ENCODE measurements at places on chromosomes 1 and 21. TPM values are rescaled to one million over a fixed set of nuclear protein-coding genes. Genes with fewer than 3 reads are reported as not detected.

Gene GSTM1
- not detected for total RNA-seq

Gene KMO
- total RNA-seq = 1.2 TPM

Gene NR5A2
- total RNA-seq = 0.95 TPM

Gene FCN3
- total RNA-seq = 10.4 TPM

Gene KNCN
- total RNA-seq = not detected

Gene BCL2L15
- 0.32 TPM for total RNA-seq

Gene LRRC7
- total RNA-seq = 9.5 TPM

Gene LCE3D
- total RNA-seq = not detected

Gene ACTA1
- total RNA-seq = 6.4 TPM

DNA sequence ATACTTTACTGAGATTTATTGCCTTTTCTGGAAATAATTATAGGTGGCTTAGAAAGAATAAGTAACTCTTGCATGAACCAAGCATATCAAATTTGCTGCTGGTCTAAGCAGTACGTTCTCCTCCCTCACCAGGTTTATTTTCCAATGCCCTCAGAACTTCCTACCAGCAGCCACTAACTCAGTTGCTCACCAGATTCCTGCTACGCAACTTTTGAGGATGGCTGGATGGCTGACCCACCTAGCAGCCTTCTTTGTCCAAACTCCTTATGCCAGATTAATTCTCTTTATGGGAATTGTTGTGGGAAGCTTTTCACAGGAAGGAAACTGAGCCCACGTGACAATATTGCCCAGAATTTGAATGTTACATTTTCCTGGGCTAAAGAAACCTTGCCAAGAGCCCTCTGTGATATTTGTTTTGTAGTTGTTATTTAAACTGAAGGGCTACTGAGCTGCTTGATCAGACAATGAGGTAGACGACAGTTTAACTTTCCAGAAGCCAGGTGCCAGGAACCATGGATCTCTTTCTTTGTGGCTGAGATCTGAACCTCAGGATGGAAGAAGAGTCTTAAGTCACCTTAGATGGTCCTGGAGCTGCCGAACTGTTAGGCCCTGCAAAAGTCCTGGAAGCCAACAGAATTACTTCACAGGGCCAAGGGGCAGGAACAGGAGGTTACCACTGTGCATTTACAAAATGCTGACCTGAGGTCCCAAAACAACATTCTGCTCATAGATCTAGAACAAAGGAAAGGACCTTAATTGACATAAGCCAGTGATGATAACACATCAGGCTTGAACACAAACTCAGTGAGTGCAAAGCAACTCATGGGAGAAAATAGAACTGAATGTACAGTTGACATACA is 85.5 kb upstream of the ATP1A1 start:
- no peak for DNase-seq

DNA sequence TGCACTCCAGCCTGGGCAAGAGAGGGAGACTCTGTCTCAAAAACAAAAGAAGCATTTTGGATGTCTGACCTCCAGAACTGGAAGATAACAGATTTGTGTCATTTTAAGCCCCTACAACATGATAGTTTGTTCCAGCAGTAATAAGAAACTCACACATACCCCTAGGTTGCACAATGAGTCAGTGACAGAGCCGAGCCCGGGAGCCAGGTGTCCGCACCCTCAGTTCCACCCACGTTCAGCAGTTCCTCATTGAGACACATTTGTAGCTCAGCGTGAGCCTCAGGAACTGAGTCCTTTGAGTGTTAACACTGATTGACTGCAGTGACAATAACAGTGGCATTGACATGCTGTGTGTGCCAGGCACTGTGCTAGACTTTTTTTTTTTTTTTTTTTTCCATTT is 19.8 kb downstream of the LRRC38 start:
- no peak for DNase-seq

GRCh38 chr1:47184090-47184821 is 5.6 kb downstream of the PDZK1IP1 start:
- DNase-seq = no peak

GRCh38 chr21:40931197-40931596 is 84.2 kb upstream of the DSCAM start:
- DNase-seq = no peak

- DNase-seq = peak; percentile 82
These were observed 913 bp upstream of the S1PR1 start for GRCh38 chr1:101235696-101236515.

- no peak for DNase-seq
These were observed 188.3 kb upstream of the ZRANB2 start for GRCh38 chr1:71269179-71269578.

DNA sequence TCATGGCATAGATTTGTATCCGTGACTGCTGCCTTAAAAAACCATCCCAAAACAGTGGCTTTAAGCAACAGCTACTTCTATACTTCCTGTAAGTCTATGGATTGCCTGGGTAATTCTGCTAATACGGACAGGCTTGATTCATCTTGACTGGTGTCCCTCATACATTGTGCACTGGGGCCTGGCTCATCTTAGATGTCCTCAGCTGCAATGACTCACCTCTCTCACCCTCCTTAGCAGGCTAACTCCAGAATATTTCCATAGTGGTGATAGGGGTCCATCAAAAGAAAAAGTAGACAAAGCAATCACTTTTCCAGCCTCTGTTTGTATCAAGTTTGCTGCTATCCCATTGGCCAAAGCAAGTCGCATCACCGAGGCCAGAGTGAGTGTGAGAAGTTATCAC is 409.1 kb upstream of the KAZN start:
- no peak for DNase-seq

GRCh38 chr1:84208935-84209334 is 64.9 kb downstream of the PRKACB start:
- DNase-seq = no peak

DNA sequence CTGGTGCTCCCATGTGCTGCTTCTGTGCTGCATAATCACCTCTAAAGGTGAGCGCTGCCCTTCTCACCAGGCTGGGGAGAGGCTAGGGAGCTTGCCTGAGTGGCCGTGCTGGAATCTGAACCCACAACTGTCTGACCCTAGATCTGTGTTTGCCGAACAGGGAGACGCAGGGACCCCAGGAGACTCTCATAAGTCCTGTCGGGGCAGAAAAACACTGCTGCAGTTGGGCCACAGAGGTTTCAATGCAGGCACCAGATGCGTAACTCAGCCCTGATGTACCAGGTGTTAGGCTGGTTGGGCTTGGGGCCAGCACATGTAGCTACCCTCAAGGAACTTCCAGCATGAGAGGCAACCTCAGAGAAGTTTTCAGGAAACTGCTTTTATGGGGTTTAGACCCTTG is 49.5 kb upstream of the DMRTB1 start:
- no peak for DNase-seq

GRCh38 chr1:19808351-19808750 is 6.7 kb downstream of the RNF186 start:
- peak; percentile 69 for DNase-seq

- no peak for DNase-seq
These were observed 23.9 kb downstream of the FASLG start for GRCh38 chr1:172682812-172683211.

DNA sequence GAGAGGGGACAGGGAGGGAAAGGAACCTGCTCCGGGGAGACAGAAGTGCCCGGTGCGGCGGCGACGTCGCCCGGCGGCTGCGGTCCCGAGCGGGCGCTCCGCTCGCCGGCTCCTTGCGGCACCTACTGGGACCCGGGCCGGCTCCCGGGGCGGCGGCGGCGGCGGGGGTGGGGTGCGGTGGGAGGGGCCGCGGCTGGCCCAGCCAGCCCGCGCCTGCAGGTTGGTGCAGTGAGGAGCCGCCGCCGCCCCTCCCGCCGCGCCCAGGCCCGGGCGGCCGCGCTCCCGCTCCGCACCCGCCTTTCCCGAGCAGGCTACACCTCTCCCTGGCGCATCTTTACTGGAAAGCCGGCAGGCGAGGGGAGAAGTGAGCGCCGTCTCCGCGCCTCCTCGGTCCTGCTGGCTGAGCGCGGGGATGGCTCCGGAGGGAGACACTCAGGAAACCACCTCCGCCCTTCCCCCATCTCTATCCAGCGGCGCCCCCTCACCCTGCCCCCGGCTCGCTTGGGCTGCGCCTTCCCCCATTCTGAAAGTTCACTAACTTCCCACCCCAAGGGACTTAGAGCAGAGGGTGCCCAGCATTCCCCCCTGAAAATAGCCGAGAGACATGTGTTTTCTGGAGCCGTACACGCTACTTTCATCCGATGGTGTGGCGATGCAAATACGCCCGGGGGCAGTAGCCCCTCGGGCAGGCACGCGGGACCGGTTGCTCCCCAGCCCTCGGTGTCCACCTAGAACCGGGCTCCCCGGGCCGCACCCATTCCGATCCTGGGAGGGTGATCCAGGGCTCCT is at the start of gene PLD5:
TSS of gene PLD5 (minus strand) at position 127 of the 789 bp plus-strand sequence.
- no peak for DNase-seq

- DNase-seq = no peak
These were observed 69.1 kb downstream of the BCAR3 start for GRCh38 chr1:93612510-93612909.

DNA sequence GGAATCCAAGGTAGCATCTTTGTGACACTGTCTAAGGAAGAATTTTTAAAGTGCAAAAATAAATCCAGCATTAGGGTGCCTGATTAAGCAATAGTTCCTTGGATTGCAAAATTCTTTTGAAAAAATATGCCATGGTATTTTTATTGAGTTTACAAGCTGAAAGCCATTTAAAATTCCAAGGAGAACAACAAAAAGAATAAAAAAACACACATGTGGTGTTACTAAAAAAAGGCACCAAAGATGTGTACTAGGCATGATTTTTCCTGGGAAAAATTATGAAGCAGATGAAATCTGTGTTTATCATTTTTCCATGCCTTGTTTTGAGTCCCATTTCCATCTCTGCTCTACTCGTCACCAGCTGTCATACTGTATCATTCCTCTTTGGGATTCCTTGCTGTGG is 157.0 kb upstream of the ZNHIT6 start:
- DNase-seq = no peak

DNA sequence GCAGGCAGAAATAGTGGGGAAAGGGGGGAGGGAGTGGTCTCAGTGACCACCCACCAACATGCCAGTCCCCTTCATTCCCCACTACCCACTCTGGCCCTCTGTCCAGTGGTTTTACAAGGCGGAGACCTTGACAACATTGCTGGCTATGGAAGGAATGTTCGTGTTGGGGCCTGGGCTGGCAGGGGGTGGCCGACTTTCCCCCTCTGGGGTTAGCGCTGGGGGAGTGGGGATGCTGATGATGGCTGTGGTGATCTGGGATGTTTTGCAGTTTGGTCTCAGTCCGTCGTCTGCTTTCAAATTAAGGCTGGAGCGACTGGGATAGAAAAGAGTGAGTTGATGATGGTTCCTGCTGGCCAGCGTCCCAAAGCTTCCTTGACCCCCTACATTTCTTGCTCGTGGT is 20.3 kb downstream of the DDX20 start:
- no peak for DNase-seq

DNA sequence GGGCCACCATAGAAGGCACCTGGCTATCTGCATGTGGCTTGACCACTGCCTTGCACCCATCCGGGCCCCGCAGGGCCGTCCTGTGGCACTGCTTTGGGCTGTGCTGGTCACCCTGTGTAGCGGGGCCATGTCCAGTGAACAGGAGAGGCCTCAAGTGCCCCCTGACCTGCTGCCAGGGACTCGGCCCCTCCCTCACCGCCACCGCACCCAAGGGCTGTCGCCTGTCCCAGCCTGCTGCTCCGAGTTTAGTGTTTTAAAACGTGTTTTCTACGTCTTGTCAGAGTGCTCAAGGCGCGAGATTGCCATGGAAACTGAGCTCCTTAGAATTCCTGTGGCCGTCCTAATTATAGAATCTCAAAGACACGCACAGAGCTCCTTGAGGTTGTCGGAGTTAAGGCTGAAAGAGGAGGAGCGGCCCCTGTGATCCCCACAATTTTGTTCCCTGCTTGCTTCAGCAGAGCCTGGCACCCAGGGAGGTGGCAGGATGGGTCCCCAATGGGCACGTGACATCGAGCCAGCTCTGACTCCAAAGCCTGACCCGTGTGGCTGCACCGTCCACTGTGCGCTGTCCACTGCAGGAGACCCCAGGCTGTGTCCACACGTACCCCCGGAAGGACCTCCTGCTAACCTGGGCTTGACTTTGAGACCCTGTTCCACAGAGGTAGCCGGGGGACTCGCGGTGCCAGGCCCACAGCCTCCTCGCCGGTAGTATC is 66.2 kb downstream of the FAAP20 start:
- DNase-seq = peak; percentile 67

- peak; percentile 93 for DNase-seq
These were observed 791 bp upstream of the STUM start for GRCh38 chr1:226547754-226548191.

GRCh38 chr1:105368446-105368845 is 1618.7 kb downstream of the AMY1C start:
- DNase-seq = no peak

GRCh38 chr1:201625226-201625761 is 86.4 kb downstream of the NAV1 start:
- peak; percentile 31 for DNase-seq

DNA sequence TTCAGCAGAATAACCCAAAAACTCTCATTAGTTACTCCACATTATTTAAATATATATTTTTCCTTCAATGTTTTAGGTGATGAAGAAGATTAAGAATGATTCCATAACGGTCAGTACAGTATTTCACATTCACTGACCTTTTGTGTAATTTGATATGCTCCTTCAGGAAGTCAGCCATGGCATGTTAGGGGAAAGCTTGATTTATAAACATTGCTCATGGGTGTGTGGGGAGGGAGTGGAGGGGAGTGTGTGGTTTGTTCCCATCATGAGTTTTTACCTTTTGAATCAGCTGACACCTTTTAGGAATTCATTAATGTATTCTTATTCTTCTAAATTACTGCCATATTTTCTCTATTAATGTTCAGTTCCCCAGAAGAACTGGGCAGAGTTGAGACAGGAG is 240.2 kb downstream of the ATG4C start:
- DNase-seq = no peak

DNA sequence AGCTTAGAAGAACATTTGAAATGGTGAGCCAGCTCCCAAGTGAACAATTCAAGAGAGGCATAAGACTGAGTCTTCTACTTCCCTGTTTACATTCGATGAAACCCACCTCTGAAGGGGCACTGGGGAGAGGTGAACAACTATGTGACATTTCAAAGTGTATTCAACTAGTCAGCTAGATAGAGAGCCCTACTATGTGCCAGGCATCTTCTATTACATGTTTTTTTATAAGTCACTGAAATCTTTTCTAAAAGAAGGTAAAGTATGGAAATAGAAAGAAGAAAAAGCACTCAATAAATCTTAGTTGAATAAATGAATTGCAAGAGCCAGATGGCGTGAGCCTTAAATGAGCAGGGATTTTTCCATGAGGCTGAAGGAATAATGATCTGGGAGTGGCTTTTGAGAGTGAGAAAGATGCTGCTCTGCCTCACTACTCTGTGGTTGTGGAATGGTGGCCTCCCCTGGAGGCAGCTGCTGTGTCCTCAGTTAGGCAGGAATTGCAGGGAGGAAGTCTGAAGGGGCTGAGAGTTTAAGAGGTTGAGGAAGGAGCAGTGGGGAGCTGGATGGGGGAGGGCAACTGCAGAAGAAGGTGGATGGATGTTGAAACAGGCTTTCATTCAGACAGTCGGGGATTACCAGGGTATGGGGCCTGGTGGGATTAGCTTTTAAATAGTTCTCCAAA is 10.4 kb upstream of the PTPRF start:
- peak; percentile 17 for DNase-seq

- no peak for DNase-seq
These were observed 101.3 kb upstream of the HMCN1 start for GRCh38 chr1:185632659-185633423.

- peak; percentile 63 for DNase-seq
These were observed 101.2 kb upstream of the CD55 start for GRCh38 chr1:207219979-207220889.

All from posterior vena cava (tissue), 2 donors.